ENCODE measurements at places on chromosomes 1 and 21.

DNA sequence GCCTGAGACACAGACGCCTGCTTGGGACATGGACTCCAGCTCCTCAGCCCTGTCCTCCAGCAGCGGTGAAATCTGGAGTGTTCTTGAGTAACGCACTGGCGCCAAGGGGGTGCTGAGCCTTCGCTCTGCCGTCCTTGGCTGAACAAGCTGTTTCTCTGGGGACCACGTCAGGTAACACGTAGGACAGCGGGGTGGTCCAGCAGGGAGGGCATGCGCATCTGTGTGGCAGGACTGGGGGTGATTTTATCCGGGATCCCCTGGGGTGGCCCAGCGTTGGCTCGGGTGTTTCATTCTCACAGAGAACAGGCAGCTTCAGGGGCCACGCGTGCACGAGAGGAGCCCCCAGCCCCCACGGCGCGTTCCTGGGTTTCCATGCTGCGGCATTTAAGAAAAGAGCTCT is 61.2 kb downstream of the AGPAT3 start:
- no peak for DNase-seq

DNA sequence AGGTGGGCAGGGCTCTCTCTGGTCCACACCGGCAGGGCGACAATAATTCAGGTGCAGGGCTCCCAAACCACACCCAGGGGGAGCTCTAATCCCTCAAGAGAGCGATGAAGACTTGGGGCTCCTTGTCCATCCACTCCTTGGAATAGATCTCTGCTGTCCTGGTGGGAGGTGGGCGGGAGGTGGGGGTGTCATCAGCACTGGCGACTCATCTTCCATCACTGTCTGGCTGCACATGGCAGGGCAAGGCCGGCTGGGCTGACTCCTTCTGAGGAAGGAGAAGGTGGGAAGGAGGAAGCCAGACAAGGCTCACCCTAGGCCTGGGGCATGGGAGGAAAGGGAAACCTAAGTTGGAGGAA is 29.3 kb downstream of the TNNT2 start:
- no peak for DNase-seq

GRCh38 chr1:81170721-81171120 is 630.0 kb upstream of the ADGRL2 start:
- no peak for DNase-seq

- no peak for DNase-seq
Observed at GRCh38 chr1:241485554-241485992, 34.0 kb downstream of the FH start.

GRCh38 chr1:200558866-200559459 is 61.6 kb downstream of the KIF14 start:
- DNase-seq = no peak

DNA sequence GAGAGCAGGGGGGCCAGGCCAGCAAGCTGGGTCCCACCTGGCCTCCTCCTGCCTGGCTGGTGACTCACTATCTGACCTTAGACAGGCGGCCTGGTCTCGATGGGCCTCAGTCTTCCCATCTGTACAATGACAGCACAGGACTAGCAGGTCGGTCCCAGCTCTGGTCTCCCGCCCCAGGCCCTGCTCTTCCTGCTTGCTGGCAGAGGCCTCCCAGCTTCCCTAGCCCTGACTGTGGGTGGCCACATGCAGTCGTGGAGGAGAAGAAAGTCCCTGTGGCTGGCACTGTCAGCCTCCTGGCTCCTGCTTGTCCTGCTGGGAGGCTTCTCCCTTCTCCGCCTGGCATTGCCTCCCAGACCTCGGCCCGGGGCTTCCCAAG is 817 bp downstream of the EXTL1 start:
- no peak for DNase-seq

DNA sequence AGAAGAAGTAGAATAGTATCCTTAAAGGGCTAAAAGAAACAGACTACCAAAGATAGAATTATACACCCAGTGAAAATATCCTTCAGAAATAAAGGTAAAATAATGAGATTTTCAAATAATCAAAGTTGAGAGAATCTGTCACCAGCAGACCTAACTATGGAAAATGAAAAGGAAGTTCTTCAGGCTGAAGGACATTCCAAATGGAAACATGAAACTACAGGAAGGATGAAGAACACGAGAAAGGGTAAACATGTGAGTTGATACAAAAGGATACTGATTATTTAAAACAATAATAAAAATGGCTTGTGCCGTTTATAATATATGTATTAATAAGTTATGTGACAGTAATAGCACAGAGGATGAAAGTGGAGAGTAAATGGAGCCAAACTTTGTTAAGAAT is 57.1 kb upstream of the SLFNL1 start:
- no peak for DNase-seq

- no peak for DNase-seq
Observed at GRCh38 chr1:153415850-153416570, at the start of gene S100A7A. TSS of gene S100A7A (plus strand) at chr1:153416520. CDS start at chr1:153418083, 1,563 bp downstream.

GRCh38 chr1:199550199-199551065 is 477.1 kb upstream of the NR5A2 start:
- DNase-seq = no peak

GRCh38 chr1:24275510-24275909 is 43.6 kb upstream of the GRHL3 start:
- DNase-seq = no peak

DNA sequence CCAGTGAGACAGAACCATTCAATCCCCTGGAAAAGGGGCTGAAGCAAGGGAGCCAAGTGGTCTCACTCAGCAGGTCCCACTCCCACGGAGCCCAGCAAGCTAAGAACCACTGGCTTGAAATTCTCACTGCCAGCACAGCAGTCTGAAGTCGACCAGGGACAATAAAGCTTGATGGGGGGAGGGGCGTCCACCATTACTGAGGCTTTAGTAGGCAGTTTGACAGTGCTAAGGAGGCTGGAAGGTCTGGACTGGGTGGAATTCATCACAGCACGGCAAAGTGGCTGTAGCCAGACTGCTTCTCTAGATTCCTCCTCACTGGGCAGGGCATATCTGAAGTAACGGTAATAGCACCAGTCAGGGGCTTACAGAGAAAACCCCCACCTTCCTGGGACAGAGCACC is 105.4 kb upstream of the GORAB start:
- DNase-seq = no peak

DNA sequence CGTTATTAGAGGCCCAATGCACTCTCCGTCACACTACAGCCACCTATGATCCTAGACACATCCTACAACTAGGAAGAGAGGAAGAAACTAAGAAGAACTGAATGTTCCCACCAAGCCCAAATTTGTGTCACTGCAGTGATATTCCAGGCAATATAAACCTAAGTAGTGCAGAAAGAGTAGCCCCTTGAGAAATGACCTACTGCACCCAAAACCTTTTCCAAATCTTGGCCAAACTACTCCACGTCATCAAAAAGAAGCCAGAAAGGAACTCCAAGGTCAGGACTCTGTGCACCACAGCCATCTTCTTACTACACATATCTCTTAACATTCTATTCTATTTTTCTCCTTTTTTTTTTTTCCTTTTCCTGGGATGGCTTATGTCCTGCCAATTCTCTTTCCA is 60.2 kb downstream of the ADAMTS1 start:
- DNase-seq = no peak

GRCh38 chr21:45260191-45260825 is 27.4 kb downstream of the POFUT2 start:
- no peak for DNase-seq

- DNase-seq = no peak
Observed at GRCh38 chr1:18998016-18998724, 41.7 kb upstream of the IFFO2 start.

DNA sequence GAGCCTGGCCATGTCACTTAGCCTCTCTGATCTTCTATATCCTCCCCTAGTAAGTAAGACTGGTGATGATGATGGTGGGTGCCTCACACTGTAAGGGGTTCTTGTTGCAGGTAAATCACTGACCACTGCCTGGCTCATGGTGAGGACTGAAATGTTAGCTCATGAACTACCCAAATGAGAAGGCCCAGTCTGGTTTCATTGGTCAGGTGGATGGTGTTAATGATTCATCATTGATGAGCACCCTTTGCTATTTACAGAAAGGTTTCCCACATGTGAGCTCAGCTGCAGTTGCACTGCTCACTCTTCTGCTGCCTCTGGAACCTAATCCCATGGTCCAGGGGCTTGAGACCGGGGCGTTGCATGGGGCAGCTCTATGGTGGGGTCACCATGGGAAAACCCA is 417.7 kb downstream of the PRDM2 start:
- no peak for DNase-seq

- no peak for DNase-seq
Observed at GRCh38 chr1:163864207-163864606, 542.5 kb downstream of the NUF2 start.
